ENCODE measurements at places on chromosomes 5 and 9. TPM values are rescaled to one million over a fixed set of nuclear protein-coding genes. Genes with fewer than 3 reads are reported as not detected.

Gene CER1
- not detected for total RNA-seq

Gene LCN1
- total RNA-seq: not detected

Gene FNBP1
- total RNA-seq: 7.1 TPM

Gene LHX6
- 1.9 TPM for total RNA-seq

Gene FBXL7
- 1.0 TPM for total RNA-seq

All from hair follicular keratinocyte (primary cell).